Kidney glomerular epithelial cell (primary cell): ENCODE measurements at places on chromosomes 5 and 9.

DNA sequence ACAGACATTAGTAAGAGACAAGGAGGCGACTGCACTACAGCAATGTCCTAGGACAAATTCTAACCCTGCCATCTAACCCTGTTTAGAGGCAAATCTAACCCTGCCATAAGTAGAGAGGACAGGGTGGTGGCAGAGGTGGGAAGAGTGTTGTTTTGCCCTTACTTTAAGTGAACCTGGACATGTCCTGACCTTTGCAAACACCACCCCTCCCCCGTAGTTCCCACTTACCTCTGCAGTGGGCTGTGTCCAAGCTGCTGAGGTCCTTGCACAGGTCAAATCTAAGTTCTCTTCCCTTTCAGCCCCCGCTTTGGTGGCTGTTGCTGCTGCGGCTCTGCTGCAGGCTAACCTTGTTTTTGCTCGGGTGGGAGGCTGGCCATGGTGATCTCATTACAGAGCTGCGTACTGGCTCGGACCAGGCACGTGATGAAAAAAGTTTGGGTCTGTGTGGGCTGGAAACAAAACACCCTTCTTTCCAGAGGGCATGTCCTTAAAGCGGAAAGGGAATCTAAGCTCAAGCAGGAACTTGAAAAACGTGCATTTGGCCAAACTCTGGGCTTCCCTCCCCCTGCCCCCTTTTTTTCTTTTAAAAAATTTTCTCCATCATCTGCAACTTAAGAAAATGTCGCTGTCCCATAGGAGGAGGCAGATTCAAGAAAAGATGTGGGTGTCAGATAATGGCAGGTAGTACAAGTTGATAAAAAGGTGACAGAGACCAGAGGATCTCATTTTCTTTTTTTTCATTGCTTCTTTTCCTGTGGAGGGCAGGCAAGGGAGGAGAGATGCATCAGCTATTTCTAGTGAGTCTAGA is at the start of gene FAXDC2:
FAXDC2 (minus strand) TSS at position 349 of the 808 bp plus-strand sequence. CDS start 12,425 bp downstream, outside the sequence.
- DNase-seq = peak; percentile 50

DNA sequence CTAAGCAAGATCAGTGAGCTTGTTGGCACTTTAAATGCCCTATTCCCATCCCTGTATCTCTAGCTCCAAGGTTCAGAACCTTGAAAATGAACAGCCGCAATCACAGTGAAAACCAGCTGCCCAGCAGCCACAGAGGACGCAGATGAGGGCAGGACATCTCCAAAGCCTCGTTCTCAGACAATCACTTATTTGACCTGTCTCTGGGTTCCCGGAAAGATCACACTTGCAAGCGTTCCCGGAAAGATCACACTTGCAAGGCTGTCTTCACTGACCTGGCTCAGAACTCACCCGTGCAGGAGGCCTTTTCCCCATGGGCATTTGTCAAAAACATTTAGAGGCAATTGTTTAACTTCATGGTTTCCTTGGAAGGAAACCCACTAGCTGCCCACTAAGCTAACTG is 25.7 kb downstream of the IPPK start:
- DNase-seq = no peak

DNA sequence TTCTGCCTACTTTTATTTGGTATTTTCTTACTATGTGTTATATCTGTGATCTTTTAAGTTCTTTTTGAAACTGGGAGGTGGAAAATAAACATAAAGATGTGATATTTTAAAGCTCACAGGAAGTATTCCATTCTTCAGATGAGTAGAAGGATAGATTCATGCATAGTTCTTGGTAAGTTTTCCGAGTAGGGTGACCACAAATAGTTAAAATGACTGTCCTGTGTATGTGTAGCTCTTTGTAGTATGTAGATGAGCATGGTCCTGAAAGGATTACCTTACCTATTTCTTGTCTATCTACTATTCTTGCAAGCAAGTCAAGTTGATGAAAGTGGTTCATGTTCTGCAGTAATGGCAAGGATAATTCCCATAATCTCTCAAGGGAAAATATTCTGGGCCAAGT is 47.7 kb downstream of the SRFBP1 start:
- DNase-seq = no peak

GRCh38 chr9:135507104-135508035 is 6.9 kb downstream of the MRPS2 start:
- no peak for DNase-seq

DNA sequence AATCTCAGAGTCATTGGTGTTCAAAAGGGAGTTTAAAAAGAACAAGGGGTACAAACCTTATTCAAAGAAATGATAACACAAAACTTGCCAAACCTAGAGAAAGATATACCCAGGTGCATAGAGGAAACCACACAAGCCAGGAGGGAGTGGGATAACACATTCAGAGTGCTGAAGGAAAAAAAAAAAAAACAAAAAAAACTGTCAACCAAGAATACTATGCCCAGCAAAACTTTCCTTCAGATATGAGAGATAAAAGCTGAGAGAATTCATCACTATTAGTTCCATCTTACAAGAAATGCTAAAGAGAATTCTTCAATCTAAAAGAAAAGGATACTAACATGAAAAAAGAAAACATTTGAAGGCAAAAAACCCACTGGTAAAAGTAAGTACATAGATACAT is 11.5 kb upstream of the TESK1 start:
- no peak for DNase-seq

GRCh38 chr9:130255631-130256134 is 9.9 kb upstream of the HMCN2 start:
- DNase-seq = no peak
